GDM1 (cell line): ENCODE measurements at places on chromosomes 7 and 10.

- no peak for DNase-seq
Observed at GRCh38 chr7:128131115-128131514, 99.9 kb upstream of the LRRC4 start.

- DNase-seq = no peak
Observed at GRCh38 chr7:4394736-4395135, 287.4 kb upstream of the FOXK1 start.

DNA sequence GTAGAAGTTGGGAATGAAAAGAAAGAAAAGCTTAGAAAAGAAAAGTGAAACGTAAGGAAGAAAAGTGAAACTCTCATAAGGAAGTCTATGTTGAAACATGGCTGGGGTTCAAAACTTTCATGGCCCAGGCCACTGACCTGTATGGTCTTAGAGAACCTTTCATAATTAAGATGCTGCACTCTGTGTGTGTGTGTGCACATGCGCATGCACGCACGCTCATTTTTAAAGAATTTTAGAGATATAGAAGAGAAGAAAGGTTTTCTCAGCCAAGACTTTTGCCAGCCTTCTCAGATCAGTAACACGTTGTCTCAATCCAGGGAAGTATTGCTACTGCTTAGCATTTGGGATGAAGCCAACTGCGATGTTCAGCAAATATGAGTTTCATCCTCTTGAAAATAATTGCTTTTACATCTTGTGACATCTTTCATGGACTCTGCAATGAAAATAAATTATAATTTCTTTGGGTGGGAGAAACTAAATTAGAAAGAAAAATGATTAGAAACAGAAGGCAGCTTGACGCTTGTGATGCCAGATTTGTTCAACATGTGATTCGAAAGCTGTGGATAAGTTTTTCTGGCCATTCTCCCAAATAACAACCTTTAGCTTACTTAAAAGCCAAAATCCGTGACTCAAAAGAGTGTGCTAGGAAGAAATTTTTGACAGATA lies 16.2 kb upstream of the SLC26A4 start:
- no peak for DNase-seq

DNA sequence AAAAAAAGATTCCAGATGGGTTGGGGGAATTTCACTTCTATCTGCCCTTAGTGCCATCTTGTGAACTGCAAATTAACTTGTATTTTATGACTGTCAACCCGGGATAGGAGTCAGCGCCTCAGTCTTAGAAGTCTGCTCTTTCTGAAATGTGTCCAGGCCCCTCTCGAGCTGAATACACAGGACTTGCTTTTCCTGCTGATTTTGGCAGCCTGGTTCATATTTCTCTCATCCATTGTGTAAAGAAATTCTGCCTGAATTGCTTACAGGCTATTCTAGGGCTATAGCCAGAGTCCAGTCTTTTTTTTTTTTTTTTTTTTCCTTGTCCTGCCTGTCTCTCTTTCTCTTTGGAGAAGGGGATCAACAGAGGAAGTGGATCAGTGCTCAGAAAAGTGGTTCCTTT lies 24.6 kb downstream of the GATA3 start:
- DNase-seq = no peak

DNA sequence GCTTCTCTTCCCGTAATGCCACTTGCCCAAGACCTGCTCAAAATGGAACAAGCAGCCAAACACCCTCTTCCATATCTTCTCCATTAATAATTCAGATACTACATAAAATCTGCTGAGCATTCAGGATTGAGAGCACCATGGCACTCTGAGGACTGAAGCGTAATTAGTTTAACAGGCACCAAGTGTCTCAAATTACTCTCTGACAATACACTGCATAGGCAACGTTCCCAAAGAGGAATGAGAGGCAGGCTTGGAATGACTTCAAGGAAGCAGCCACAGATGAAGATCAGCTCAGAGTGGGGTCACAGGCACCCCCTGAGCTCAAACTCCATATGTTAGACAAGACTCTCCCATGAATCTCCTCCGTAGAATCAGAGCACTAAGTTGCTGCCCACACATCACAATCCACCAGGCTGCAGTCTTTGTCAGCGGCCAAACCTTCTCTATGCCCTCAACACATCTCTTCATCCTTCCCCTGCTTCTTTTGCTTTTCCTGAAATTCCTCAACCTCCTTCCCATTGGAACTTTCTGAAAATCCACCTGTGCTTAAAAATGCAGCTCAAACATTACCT lies 4.7 kb upstream of the ABLIM1 start:
- no peak for DNase-seq

DNA sequence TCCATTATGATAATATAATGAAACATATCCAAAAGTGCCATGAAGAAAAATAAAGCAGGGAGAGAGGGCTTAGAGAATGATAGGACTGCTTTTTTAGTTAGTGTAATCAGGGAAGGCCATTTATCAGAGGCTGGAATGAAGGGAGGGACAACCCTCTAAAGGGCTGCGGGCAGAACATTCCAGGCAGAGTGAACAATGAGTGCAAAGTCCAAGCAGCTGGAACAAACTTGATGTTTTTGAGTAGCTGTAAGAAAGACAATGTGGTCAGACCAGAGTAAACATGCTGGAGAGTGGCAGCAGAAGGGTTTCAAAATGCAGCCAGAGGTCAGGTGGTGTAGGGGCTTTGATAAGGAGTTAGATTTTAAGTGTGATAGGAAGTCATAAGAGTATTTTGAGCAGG lies 65.6 kb upstream of the CCDC6 start:
- no peak for DNase-seq

- peak; percentile 3 for DNase-seq
Observed at GRCh38 chr10:93826355-93826754, 67.4 kb upstream of the SLC35G1 start.

- DNase-seq = no peak
Observed at GRCh38 chr10:92892691-92893054, 44.4 kb downstream of the EXOC6 start.

DNA sequence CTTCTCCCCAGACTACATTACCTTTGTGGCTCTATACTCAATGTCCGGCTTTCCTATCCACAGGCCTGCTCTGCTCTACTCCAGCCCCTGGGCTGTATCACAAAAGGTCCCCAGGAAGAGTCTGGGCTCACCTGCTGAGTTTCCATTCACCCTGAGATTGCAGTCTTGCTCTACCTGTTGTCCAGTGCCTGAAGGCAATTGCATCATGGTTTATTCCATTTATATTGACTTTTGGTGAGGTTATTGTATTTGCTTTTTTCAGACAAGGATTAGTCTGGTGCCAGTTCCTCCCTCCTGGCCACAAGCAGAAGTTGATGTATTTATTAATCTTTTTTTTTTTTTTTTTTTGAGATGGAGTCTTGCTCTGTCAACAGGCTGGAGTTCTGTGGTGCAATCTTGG lies 273.1 kb downstream of the XPNPEP1 start:
- DNase-seq = no peak

GRCh38 chr10:5943536-5943935 lies 33.8 kb downstream of the IL15RA start:
- DNase-seq = no peak

- DNase-seq = no peak
Observed at GRCh38 chr7:128910569-128910945, at the start of gene KCP. Gene KCP, minus strand, starts transcription at chr7:128910709. Its CDS starts 33 bp downstream, at chr7:128910676.

GRCh38 chr7:39577229-39577874 lies 11.1 kb downstream of the YAE1 start:
- DNase-seq = no peak
